ENCODE measurements at places on chromosomes 11 and 22.

- no peak for DNase-seq
Measured at GRCh38 chr11:103798026-103798425, 238.4 kb upstream of the DDI1 start.

GRCh38 chr22:10780281-10780680 lies 4747.7 kb upstream of the OR11H1 start:
- DNase-seq: no peak

DNA sequence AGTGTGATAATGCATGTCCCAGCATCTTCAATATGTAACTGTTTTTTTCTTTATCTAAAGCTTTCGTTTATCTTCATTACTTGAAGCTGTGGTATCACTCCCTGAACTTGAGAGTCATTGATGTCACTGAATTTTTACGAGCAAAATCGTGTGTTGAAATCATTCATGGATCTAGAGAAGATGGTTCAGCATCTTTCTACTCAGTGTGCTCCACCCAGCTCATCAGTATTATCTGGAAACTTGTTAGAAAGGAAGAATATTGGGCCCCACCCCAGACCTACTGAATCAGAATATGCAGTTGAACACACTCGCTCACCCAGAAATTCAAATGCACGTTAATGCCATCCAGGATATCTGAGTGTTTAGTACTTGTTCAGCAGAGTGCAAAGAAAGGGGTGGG lies 8.3 kb downstream of the CDON start:
- no peak for DNase-seq

GRCh38 chr11:70490723-70491558 lies 92.6 kb downstream of the CTTN start:
- DNase-seq: no peak

DNA sequence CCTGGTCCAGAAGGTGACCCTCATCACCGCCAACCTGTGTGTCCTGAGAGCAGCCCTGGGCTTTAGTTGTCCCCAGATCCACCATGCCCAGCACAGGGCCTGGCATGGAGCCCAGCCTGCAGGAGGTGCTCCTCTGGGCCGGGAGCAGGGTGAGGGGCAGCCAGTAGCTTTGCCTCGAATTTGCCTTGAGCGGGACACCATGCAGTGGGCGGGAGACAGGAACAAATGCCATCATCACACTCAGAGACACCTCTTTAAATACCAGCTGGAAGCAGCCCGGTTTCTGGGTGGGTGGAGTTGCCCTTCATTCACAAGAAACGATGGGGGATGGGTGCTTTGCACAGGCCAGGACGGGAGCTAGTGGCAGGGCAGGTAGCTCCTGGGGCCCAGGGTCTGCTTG lies 19.3 kb downstream of the FLRT1 start:
- DNase-seq: no peak

DNA sequence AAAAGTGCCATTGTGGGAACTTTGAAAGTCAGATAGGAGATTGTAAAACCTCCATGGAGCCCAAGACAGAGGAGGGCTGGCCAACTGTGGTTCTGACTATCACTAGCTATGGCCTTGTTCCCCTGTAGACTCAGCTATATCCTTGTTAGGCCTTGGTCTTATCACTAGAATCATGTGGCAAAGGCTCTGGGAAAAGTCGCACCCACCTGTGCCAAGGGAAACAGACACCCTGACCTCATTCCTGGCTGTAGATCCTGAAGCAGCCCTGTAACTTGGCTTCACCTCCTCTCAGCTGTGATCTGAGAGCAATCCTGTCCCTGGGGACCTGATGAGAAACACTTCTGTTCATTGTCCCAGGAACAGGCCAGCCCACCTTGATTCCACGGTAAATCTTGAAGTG lies 566.2 kb downstream of the TMEM135 start:
- DNase-seq: no peak

DNA sequence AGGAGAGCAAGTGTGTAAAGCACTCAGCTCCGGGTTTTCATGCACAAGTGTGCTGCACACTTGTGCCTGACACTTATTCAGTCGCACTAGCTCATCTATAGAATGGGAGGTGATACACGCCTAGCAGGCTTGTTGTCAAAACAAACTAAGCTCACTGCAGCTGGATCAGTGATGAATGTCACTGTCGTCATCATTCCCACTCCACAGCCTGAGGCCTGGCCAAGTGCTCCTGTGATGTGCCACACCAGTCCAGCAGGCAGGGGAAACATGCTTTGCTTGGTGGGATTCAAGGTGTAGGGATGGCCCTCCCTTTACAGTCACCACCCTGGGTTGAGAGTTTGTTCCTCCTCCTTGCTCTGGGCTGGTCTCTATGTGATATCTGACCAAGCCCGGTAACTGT lies 6.8 kb downstream of the MPST start:
- no peak for DNase-seq

GRCh38 chr11:27041141-27041899 lies 705 bp downstream of the BBOX1 start:
- no peak for DNase-seq

- no peak for DNase-seq
Measured at GRCh38 chr22:46287873-46288751, 8.6 kb upstream of the GTSE1 start.

- no peak for DNase-seq
Measured at GRCh38 chr11:11403763-11404725, 51.0 kb upstream of the CSNK2A3 start.

DNA sequence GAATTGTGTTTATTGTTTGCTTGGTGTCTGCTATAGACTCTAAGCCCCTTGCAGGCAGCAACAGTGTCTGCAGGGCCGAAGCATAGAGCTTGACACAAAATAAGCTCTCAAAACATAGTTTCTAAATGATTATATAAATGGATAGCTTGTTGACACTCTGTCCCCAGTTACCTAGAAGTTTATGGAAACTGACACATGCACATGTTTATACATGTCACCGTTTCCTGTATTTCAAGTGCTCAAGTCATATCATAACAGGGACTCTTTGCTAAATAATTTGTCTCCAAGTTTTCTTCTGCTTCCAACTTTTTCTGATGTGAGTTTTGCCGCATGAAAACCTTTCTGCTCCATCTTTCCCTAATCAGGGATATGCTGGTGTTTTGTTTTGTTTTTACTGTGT lies 3.7 kb upstream of the OR6X1 start:
- DNase-seq: no peak

DNA sequence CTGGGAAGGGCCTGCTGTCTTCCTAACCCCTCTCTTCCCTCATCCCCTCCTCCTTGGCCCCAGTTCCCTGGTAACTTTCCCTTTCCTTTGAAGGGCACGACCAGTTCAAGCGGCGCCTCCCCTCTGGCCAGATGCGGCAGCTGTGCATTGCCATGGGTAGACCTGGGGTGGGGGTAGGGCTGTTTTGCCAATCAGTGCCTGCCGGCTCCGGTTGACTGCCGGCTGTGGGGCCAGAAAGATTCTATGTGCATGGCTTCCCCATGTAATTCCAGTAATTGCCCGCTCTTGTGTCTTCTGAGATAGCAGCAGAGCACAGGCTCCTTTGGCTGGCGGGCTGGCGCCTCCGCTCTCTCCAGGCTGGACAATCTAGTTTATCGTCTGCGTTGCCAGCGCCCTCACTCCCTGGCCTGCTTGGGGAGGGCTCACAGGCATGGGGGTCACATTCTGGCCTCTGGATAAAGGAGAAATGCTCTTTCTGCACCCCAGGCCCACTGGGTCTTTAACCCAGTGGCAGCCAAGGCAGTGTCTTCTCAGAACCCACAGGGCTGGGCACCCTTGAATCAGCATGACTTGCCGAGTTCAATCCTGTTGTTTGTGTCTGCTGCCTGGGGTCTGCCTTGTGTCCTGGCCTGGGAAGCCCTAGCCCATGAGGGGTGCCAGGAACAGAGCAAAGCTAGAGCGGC lies 9.4 kb downstream of the SIDT2 start:
- no peak for DNase-seq

DNA sequence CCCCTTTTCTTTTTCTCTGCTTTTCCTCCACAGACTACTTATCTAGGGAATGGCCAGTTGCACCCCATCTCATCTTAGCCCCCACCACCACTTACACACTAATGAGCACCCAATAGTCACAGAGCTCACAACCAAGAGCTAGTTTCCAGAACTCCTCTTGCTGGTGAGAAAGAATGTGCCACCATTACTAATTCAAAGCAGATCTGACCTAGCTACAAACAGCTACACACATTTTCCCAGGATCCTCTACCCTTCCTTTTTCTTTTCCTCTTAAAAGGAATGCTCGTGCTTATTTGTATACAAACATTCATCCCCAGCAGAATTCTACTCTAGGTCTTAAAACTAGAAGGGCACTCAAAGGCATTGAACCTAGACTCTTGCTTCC lies 136.8 kb downstream of the CD44 start:
- no peak for DNase-seq

GRCh38 chr11:2102132-2102882 lies 36.9 kb downstream of the IGF2 start:
- DNase-seq: no peak

DNA sequence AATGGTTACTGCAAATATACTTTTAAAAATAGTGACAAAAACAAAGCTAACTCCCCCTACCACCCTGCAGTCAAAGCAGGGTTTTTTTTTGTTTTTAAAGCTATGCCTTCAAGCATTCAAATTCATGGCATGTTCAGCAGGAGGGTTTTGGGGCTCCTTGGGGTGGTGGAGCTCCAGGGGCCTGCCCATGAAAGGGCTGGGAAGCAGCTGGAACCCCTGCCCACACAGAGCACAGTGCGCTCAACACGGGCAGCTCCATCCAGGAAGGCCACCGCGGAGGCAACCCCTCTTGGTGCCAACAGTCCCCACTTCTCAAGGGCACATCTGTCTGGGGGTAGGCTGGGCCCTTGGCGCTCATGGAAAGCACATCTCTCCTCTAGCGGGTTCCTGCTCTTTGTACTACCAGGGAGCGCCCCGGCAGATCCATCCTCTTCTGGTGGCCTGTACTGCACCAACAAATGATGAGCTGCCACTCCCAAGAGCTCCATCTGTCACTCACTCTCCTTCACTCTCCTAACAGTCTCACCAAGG lies 16.6 kb upstream of the PHLDA2 start:
- no peak for DNase-seq

GRCh38 chr11:112106070-112106469 lies 19.4 kb downstream of the SDHD start:
- DNase-seq: no peak

GRCh38 chr11:10108915-10109680 lies 184.9 kb downstream of the SBF2 start:
- DNase-seq: no peak

- no peak for DNase-seq
Measured at GRCh38 chr11:75283391-75283931, 42.9 kb downstream of the TPBGL start.

DNA sequence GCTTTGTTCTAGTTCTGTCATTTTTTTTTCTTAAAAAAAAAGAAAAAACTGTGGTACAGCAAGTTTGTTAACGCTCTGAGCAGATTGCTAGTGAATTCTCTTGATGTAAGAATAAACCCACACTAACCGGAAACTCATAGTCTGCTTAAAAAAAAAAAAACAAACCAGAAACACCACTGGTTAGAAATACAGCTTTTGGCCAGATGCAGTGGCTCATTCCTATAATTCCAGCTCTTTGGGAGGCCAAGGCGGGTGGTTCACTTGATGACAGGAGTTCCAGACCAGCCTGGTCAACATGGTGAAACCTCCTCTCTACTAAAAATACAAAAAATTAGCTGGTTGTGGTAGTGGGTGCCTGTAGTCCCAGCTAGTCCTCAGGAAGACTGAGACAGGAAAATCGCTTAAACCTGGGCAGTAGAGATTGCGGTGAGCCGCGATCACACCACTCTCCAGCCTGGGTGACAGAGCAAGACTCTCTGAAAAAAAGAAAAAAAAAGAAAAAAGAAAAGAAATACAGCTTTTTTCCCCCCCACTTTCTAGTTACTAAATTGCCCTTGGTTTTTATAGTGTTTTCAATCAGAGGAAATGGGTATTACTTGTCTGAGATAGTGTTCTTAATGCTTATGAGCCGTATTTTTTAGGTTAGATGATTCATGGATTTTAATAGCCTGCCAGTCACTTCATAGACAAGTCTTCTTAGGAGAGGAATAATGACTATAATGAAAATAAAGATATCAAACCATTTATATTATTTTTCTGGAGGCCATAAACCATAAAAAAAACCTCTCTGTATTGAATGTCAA lies 222.8 kb downstream of the DDX10 start:
- no peak for DNase-seq

DNA sequence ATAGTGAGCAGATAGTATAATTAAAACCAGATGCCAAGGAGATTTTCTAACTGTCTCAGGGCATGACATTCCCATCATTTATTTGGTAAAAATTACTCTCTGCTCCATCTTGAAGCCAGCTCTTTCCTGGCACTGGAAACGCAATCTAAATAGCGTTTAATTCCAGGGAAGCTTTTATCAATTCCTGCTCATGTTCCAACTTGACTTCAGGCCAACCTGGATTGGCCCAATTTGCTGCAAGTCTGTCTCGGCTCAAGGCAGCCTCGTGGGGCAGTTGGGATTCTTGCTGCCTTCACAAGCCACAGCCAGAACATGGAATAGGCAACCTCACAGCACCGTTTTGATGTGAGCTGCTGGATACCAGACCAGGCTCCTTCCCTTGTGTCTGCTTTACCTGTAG lies 1255.9 kb downstream of the TBC1D22A start:
- DNase-seq: no peak

GRCh38 chr11:25993016-25993415 lies 338.9 kb upstream of the ANO3 start:
- DNase-seq: no peak

GRCh38 chr11:117826832-117827231 lies 2.3 kb upstream of the FXYD2 start:
- peak; percentile 71 for DNase-seq

DNA sequence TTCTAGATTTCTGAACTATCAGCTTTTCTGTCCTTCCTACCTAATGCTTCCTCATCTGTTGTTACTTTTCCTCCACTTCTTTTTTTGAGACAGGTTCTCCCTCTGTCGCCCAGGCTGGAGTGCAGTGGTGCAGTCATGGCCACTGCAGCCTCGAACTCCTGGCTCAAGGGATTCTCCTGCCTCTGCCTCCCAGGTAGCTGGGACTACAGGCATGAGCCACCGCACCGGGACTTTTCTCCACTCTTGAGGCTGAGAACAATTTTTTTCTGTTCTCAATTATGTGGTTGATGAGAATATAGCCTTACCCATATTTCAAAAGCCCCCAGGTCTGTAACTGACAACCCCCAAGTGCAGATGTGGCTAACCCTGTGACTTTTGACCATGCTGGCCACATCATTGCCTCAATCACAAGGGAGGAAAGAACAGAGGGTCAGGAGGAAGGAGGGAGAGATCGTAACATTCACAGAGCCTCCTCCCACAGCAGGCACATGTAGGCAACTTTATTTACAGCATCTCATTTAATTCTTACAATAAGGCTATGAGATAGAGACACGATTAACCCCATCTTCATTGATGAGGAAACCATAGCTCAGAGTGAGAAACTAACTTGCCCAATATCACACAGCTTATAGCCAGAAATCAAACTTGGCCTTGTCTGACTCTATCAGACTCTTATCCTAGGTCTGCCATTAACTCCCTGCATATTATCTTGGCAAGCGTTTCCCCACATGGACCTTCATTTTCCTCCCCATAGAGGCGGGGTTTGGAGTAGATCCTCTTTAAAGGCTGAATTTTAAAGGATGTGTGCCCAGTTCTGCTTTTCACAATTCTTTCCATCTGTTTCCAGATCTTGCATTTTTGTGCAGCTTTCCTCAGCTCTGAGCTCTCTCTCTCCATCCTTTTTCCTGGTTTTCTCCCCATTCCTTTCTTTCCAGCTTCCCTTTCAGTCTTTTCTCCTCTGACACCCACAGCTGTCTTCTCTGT lies 9.6 kb downstream of the POU2F3 start:
- no peak for DNase-seq

Measured in ACHN (cell line).